ENCODE measurements at places on chromosomes 16 and 17.
A peak's percentile ranks its signal among the peaks of the same experiment; 100 is the strongest.

GRCh38 chr17:5115673-5116651, at the start of gene USP6:
Gene USP6 (plus strand): TSS chr17:5116032. CDS start chr17:5130368, 14,336 bp downstream.
- no peak for DNase-seq

DNA sequence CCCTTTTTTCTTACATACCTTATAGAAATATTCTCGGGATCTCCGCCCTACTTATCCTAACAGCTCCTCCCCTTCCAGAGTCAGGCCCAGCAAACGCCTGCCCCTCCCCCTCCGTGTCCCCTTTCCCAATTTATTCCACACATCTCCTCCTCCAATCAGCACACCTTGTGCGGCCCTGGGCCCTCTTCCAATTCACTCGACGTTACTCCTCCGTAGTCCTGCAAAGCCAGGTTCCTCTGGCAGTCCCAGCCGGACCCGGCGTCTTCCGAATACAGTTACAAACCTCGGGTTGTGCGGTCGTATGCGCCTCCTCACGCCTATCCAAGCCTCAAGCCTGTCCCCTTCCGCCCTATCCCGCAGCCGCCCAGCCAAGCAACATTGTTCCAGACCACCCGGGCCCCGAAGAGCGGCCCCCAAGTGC, 677 bp downstream of the CBX1 start:
- DNase-seq: peak; percentile 20

DNA sequence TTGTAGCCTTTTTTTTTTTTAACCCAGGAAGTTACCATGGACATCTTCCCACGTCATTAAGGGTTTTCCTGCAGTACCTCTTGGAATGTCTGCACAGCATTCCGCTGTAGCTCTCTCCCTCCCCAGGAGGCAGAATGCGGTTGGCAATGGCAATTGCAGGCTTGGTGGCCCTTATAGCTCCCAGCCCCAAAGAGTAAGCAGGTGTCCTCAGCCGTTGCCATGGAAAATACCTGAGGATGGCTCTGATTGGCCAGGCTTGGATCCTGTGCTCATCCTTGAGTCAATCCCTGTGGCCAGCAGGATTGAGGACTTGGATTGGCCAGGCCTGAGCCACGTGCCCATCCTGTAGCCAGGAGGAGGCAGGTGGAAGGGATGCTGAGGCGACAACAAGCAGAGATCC, 15.5 kb upstream of the TIMP2 start:
- DNase-seq: no peak

GRCh38 chr17:65158622-65159021, 21.5 kb downstream of the RGS9 start:
- no peak for DNase-seq

DNA sequence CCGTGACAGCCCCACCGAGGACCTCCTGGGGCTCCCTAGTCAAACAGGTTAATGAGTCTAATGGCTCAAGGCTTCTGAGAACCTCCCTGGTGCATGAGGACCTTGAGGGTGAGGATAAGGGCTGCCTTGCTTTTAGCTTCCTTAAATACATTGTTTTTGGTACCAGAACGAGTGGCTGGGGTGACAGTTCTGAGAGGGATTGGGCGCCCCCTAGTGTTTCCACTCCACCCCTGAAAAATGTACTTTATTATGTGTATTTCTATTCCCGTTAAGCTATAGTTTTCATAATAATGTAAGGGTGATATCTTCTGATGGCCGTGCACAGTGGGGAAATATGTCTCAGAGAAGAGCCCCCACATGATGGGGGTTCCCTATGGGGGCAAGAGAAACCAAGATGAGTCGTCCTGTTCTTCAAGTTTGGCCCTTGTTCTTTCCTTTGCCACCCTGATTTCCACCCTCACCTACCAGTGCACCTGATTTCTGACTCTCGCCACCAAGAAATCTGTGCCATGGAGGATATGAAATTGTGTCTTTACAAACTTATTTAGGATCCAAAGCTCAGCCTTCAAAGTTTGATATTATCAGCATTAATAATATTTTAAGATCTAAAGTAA, 14.5 kb upstream of the VWA3A start:
- no peak for DNase-seq

DNA sequence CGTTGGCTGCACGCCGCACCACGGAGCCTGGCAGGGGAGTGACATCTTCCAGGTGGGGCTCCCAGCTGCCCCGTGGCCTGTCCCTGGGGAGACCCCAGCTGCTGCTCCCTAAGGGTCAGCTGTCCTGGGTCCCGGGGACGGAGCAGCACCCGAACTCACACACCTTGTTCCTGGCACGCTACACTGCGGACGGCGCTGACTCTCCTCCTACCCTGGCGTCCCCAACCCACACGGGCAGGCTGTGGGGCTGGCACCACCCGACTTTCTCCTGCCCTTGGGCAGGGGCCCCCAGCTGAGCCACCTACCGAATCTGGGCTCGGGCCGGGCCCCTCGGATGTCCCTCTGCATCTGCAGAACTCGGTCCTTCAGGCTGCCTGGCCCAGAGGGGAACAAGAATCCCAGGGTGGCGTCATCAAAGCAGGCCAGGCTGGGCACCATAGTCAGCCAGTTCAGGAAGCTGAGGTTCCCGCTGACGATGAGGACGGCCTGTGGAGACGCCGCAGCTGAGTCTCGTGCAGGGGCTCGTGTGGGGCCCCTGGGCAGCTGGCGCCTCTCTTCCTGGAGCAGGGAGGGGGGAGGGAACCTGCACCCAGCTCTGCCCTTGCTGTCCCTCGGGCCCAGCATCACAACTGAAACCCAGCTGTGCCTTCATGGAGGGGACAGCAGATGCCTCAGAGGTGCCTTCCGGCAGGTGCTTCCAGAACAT, 70.5 kb upstream of the GNG13 start:
- no peak for DNase-seq

DNA sequence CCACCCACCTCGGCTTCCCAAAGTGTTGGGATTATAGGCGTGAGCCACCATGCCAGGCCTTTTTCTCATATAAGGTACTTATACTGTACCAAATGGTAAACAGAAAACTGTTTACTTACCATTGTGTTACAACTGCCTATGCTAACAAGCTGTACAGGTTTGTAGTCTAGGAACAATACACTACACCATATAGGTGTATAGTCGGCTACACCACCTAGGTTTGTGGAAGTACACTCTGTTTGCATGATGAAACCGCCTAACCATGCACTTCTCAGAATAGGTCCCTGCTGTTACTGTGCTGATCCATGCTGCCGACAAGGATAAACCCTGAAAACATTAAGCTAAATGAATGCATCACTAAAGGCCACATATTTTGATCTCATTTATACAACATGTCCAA, 18.9 kb downstream of the DNAJA2 start:
- DNase-seq: peak; percentile 25

DNA sequence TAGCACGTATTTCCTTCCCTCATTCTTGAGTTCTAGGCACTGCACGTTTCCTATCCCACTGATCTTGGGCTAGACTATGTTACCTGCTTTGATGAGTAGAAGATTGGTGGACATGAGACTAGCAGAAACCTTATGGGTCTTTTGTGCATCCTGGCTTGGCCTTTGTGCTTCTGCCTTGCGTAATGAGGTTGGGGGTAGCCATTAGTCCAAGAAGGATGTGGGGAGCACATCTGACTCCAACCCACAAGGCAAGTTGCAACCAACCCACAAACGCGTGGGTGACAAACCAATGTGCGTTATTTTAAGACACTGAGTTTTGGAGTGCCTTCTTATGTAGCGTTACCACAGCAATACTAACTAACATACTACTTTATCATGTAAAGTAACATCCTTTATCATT, 180.4 kb upstream of the IRX5 start:
- DNase-seq: no peak

DNA sequence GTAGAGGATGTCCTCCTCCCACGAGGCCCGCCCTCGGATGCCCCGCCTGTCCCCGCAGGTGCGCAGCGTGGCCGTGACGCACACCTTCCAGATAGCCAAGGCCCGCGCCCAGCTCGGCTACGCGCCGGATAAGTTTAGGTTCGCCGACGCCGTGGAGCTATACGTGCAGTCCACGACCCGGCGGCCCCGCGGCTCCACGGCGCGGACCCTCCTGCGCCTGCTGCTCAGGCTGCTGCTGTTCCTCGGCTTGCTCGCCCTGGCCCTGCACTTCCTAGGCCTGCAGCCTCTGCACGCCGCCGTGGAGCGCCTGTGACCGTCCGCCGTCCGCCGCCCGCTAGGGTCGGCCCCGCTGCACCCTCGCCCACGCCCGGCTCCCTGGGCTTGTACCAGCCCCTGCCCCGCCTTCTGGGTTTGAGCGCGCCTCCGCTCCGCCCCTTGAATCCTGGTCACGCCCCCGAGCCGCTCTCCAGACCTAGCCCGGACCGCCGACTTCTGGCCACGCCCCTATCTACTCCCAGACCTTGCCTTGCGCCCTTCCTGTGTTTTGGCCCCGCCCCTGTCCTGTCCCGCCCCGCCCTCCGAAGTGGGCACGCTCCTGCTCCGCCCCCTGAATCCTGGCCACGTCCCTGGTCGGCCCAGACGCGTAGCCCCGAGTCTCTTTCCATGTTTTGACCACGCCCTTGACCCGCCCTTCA, 15.8 kb upstream of the EEF2K start:
- no peak for DNase-seq

DNA sequence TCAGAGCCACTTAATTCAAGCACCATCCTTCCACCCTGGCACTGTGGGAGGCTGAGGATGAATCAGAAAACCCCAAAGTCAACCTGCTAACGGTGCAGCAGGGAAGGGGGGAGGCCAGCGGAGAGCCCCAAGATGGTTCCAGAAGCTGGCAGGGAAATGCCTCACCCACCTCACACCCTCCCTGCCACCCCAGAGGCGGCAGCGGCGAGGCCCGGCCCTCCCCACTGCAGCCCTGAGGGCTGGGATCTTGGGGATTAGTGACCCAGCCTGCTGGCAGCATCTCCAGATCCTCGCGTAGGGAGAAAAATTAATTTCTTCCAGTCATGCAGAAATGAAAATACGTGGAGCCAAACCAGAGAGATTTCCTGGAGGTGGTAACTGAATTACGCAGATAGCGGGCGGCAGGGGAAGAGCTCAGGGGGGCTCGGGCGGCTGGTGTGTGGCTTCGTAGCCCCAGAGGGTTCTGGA, 38.2 kb downstream of the CBFA2T3 start:
- no peak for DNase-seq

- DNase-seq: no peak
Observed at GRCh38 chr16:89549007-89549700, 11.3 kb upstream of the RPL13 start.

- DNase-seq: peak; percentile 37
Observed at GRCh38 chr17:76623271-76624146, 20.0 kb downstream of the ST6GALNAC1 start.

GRCh38 chr17:72795941-72796340, 296.5 kb downstream of the SLC39A11 start:
- DNase-seq: no peak

DNA sequence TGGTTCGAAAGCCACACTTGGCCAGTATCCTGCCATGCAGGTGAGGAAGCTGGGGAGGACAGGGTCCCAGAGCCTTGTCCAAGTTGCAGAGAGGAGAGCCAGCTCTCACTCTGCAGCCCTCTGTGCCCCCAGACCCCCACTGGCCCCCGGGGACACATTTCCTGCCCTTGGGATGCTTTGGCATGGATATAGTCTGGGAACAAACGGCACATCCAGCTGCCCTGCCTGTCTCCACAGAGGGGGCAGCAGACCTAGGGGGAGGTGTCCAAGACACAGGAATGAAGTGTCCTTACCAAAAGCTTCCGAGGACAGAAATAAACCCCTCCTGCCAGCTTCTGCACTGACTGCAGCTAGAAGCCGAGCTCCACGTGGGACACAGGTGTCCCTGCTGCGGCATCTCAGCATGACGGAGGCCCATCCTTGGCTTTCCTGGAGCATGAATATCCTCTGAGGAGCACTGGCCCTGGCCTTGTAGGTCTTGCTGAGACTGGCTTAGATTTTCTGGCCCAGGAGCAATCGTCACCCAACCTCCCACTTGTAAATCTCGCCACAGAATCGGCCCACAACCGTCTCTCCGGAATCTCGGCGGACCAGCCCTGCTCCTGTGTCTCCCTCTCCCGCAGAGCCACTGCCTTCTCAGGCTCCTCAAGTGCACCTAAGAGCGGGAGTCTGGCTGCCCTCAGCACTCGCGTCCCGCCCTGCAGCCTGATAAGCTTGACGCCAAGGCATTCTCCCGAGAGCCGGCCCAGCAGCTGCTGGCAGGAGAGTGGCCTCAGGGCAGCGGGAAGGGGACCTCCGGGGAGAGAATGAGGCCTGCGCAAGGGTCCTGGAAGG, 1.1 kb upstream of the CAPN15 start:
- DNase-seq: no peak

DNA sequence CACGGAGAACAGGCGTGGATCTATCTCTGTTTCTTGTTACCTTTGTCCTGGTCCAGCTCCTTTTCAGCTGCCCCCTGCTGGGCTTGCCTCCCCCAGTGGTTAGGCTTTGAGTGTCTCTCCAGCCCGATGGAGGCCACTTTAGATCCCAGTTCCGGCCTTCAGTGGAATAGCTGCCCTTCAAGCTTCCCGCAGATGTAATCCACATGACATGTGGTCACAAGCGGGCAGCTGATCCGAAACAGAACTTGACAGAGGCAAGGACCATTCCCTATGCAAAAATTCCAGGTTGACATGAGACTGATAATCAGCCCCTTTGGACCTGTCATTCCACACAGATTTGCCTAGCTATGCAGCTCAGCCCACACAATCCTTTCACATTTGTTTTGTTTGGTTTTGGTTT, 40.6 kb upstream of the AQP8 start:
- no peak for DNase-seq

DNA sequence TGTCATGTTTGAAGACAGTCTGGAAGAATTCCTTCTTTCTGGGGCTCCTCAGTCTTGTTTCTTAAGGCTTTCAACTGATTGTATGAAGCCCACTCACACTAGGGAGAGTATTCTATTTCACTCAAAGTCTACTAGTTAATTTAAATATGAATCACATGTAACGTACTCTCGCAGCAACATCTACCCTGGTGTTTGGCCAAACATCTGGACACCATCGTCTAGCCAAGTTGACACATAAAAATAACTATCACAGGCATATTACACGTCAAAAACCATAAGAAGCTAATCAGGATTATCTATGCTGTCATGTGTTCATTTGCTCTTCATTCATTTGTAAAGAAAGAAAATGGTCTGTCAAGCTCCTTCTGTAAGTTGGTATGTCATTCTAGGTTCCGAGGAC, 787.4 kb downstream of the KCNJ2 start:
- no peak for DNase-seq

DNA sequence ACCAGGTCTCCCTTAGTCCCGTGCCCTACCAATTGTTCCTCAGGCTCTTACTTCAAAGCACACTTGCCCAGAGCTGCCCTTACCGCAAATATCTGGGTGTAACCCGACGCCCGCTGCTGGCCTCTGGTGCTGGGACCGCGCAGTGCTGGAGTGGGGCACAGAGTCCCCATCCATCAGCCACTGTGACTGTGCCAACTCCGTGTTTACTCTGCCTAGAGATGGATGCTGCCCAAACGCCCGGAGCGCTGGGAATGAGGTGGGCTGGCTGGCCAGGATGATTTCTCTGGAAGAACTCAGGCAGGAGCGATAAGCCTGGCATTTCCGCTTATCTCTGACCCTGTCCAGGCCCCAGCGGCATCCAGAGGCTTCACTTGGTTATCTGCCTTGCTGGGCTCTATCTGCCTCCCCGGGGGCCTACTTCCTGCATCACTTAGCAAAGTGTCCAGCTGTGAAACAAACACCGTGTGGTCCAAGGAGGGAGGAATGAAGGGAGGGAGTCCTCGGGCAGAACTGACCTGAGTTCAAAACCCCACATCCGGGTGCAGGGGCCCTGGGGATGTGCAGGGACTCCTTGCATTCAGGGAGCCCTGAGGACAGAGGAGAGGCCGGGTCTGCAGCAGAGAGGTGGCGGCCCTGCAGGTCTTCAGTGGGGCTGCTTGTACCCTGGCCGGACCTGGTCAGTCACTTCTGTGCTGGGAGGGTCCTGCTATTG, 9.4 kb upstream of the MYLK3 start:
- no peak for DNase-seq

Data from DMS153 (cell line).